ENCODE measurements at places on chromosomes 3 and 15. TPM values are rescaled to one million over a fixed set of nuclear protein-coding genes. Genes with fewer than 3 reads are reported as not detected.

Gene GHRL
- not detected for total RNA-seq

Gene GOLGA6A
- 0.06 TPM for total RNA-seq

DNA sequence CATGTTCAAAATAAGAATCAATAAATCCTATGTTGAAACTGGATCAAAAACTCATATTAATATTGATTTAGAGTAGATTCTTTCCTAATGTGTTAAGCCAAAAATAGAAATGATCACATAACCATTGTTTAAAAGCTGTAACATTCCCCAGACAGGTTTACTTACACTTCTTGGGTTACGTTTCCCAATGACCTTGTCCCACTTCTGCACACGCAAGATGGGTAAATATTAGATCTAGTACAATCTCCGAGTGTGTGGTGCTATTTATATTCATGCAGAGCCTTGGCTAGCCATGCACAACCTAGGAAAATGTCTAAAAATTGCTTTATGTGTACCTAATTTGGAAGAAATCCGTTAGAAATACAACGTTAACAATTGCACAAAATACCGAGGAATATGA is 39.6 kb downstream of the ERC2 start:
- DNase-seq = no peak

DNA sequence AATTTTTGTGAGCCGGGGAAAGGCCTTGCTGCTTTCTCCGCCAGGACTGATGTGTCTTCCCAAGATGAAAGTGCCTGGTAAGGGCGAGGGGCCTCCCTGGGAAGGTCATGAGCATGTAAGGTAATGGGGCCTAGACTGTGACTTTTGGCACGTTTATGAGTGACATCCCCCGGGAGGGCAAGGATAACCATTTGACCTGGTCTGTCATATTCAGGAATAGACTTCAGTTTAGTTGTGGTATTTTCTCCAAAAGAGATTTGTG is 631 bp upstream of the CNBP start:
- DNase-seq = peak; percentile 35

- DNase-seq = peak; percentile 85
Measured at GRCh38 chr3:120496278-120497002, 45.6 kb upstream of the FSTL1 start.

DNA sequence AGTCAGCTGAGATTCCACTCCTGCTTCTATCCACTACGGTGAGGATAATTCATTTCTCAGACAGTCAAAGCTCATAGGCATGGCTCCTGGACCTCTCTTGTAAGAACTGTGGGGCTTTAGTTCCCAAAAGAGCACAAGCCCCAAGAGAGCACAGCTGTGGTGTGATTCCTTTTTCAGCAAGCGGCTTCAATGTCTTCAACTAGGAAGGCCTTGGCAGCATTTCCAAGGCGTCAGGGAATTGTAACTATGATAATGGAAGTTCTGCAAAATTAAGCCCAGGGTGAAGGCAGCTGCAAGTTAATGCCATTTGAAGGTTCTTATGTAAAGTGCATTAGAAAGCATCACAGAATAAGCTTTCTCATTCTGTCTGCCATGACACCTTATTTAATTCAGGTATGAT is 657.1 kb downstream of the GRM7 start:
- DNase-seq = no peak

Data from Daoy (cell line).